ENCODE measurements at places on chromosomes 2 and 18.
A peak's percentile ranks its signal among the peaks of the same experiment; 100 is the strongest.

DNA sequence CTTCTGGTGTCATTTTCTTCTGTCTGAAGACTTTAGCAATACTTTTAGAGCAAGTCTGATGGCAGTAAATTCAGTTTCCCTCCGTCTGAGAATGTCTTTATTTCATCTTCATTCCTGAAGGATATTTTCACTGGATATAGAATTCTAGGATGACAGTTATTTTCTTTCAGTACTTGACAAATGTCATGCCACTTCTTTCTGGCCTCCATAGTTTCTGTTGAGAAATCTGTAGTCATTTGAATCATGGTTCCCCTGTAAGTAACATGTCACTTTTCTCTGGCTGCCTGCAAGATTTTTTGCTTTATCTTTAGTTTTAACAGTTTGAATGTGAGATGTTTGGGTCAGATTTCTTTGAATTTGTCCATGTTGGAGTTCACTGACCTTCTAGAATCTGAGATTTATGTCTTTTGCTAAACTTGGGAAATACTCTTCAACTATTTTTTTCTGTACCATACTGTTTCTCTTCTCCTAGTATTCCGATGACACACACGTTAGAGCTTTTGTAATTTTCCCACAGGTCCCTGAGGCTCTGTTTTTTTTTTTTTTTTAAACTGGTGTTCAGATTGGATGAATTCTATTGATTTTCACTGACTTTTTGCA, 30.2 kb downstream of the RMND5A start:
- no peak for DNase-seq

DNA sequence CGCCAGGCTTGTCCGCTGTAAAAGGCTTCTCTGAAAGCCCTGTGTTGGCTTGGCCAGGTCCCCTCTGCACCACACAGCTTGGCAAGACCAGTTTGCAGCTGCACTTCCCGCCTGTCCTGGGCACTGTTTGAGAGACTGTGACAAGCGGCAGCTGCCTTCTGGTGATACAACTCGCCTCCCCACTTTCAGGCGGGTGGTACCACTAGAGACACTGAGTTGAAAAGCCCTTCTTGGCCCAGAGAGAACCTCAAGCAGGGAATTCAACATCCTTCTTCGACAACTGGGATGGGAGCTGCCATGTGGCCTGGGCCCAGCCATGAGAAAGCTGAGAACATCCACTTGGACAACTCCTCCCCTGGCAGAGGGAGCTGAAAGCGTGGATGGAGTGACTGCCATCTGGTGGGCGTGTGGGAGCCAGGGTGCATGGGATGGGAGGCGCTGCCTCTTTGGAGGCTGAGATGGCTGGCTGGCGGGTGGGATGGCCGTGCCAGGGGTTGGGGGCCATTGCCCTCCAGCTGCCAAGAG, 125.5 kb upstream of the REV1 start:
- DNase-seq: no peak

GRCh38 chr2:100000915-100001707, 141.3 kb downstream of the AFF3 start:
- DNase-seq: no peak

GRCh38 chr2:193895226-193895625, 1700.5 kb upstream of the TMEFF2 start:
- no peak for DNase-seq

- no peak for DNase-seq
These were observed 216.1 kb downstream of the DPP4 start for GRCh38 chr2:161857920-161858319.

GRCh38 chr18:52723550-52723970, 383.6 kb downstream of the DCC start:
- no peak for DNase-seq

DNA sequence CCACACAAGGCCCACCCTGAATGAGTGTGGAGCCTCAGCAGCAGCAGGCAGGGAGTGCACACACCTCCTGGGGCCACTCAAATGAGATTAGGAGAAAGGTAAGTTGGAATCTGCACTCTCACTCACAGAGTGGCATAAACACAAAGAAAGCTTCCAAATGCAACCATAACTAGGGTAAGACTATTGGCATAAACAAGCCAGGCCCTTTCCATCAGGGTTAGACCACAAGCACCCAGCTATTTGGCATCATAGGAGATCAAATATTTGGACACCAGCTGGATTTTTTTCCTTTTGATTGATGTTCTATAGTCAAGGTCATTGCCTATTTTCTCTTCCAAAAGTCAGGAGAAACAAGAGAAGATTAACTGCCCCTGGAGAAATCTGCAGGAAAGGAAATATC, 471.5 kb downstream of the TXNL1 start:
- no peak for DNase-seq

DNA sequence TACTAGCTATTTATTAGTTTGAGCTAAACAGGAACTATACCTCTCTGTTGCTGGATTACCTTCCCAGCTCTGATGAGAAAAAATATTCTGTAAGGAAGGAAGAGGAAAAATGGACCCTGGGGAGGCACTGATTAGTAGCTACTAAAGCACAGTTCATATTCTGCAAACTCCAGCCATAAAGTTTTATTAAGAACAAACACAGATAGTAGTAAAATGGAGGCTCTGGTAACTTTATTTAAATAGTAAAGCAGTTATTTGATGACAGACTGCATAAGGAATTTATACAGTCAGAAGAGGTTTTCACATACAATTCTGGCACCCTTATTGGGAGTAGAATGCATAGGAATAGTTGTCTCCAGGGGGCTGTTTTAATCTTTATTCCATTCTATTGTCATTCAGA, 84.1 kb downstream of the XIRP2 start:
- no peak for DNase-seq

DNA sequence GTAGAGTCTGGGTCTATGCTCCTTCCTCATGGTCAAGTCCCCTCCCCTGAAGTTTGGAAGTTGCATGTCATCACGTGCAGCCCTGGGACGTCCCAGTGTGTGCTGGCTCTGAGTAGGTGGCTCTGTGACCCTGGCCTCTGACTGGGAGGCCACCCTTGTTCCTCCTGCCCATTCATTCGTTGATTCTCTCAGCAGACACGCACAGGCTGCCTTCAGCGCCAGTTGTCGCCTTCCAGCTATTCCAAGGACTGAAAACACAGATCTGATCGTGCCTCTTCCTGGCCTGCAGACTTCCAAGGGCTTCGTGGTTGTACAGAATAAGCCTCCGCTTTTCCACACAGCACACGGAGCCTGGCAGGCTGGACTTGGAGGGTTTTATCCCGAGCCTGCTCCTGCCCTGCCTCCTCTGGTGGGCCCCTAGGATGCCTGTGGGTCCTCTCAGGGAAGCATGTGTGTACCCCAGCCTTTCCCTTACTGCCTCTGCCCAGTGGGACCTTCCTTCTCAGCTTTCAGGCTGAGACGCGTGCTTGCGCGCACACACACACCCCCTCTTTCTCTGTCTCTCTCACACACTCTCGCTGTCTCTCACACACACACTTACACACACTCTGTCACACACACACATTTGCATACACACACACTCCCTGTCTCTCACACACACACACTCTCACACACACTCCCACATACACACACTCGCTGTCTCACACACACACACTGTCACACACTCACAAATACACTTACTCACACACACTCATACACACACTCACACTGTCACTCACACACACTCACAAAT, 17.7 kb downstream of the SH3BP4 start:
- DNase-seq: no peak

DNA sequence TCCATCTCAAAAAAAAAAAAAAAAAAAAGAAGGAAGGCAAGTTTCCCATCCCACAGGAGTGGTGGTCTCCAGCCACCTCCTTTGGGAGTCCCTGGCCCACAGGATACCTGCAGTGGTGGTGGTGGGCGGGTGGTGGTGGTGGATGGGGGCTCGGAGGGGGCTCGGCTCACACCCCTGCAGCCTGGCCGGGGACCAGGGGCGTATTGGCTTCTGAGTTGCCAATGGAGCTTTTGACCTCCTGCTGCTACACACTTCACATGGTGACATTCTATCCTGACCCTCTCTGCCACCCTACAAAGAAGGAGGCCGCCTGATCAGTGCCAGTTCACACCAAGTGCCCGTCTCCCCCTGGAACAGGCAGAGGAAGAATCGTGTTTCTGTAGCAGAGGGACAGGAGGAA, 119.6 kb downstream of the NFATC1 start:
- no peak for DNase-seq

- DNase-seq: no peak
These were observed 167.3 kb downstream of the MREG start for GRCh38 chr2:215845839-215846586.

- no peak for DNase-seq
These were observed 117.6 kb downstream of the NEDD4L start for GRCh38 chr18:58161659-58162058.

DNA sequence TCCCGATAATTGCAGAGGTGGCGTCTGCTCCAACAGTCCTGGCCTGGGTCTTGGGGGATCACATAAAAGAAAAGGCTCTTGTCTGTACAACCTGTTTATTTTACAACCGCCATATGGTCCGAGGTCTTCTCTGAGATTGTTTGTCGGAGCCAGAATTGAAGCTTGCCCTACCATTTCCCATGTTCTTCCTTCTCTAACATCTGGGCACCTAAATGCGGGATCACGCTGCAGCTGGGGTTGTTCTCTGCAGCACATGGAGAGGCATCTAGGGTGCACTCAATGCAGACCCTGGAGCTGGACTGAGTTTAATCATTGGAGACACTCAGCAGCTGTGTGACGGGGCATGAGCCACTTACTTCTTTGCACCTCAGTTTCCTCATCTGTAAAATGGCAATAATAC, 107.7 kb downstream of the ACKR3 start:
- DNase-seq: no peak

DNA sequence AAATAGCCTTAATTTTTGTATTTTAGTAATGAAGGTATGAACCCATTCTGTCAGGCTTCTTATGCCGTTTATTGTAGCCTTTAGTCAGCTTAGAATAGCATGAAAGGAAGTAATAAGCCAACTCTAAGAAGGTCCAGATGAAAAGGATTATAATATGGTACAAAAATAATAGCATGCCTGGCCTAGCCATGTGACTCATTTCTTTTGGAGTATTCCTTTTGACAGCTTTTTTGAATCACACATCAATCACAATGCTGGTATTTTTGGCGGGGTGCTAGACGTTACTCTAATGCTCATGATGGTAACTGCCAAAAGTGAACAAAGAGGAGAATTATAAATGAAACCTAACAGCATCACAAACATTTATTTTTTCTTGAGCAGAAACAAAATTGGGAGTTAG, 19.9 kb downstream of the FMNL2 start:
- DNase-seq: no peak

- no peak for DNase-seq
These were observed 16.1 kb upstream of the TAF4B start for GRCh38 chr18:26210147-26210546.

DNA sequence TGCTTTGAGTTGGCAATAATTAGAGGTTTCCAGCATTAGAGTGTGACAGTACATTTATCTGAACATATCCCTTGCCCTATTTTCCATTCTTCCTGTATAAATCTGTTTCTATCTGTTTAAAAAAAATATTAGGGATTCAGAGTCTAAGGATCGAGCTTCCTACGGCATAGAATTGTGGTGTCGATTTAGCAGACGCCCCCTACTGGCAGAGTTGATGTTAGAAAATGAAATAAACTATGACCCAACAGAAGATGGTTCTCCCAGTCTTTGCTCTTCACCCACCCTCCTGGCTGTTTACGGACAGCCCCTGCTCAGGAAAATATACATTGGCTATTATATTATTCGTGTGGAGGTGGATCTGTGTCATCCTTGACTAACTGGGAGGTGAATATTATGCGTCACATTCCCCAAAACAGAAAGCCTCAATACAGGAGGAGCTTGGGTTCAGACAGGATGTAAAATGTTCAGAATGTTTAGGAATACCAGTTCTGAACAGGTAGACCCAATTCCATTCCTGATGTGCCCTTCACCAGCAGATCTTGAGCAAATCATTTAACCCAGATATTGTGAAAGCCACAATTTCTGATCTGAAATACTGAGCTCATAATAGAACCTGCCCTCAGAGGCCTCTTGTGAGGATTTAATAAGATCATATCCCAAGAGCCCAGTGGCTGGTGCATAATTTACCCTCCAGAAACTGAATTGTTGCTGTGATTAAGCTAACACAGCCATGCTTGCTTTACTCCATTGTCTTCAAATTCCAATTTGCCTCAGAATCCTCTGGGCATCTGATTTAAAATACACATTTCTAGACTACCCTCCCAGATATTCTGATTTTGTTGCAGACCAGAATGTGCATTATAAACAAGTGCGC, 10.8 kb upstream of the ERMN start:
- peak; percentile 24 for DNase-seq

DNA sequence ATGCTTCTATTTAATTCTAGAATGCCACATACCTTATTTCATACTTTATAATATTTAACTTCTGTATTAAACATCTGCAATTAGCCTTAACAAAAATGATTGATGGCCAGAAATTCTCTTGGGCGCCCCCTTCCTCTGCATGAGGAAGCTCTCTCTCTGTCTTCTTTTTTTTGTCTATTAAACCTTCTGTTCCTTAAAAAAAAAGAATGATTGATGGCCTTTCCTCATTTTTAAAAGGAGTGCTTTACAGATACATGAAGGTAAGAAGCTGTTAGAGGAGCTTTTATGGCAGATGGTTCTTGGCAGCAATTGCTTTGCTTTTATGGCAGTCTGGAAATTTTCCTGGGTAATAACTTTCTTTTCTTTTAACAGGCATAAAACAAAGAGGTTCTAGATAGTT, 526.9 kb downstream of the SLC4A3 start:
- DNase-seq: no peak

- no peak for DNase-seq
These were observed 13.0 kb upstream of the LBH start for GRCh38 chr2:30218338-30218713.
